ENCODE measurements at places on chromosomes 2 and 18.

DNA sequence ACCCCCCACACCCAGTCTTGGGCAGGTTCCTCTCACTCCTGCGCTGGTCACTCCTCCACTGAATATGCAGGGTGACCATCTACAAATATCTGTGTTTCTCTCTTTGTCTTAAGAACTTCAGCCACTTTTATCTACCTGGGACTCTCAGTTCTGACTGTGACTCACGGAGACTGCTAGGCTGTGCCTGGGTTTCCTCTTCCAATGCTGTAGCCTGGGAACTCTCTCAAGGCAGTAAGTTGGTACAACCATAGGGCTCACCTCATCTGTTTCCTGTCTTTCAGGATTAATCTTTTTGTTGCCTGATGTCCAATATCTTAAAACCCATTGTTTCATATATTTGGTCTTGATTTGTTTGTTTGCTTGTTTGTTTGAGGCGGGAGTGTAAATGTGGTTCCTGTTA, 47.2 kb upstream of the ZNF396 start:
- no peak for DNase-seq

- no peak for DNase-seq
Observed at GRCh38 chr2:211944572-211944971, 594.0 kb downstream of the ERBB4 start.

DNA sequence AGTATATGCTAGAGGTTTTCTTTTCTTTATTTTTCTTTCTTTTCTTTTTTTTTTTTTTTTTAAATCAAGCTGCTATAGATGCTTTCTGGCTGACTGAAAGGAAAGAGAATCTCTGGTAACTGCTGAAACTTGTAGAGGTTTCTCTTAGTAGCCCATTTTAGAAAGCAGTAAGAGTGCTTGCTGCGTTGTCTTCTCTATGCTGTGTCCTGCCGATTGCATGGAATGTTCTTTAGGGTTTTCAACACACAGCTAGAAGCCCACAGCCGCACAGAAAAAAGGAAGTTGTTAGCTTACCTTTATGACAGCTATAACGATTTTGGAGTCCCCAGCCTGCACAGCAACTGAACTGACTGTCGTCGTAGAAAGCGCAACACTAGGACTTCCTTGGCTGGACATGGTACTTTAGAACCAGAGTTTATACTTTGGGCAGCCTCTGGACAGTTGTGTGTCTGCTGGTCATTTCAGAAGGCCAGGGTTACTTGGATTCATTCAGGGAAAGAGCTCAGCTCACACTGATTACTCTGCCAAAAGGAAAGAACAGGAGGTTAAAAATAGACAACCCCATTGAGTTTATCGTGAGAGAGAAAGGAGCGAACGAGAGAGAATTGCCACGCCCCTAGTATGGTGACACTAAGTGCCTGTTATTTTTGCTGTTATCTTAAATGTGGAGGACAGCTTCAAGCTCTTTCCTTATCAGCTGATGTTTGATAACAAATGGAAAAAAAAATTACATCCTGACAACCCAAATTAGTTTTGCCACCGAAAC, at the start of gene CCDC141:
TSS of gene CCDC141 (minus strand) at position 592 of the 766 bp plus-strand sequence. CDS start at position 396, 196 bp downstream.
- no peak for DNase-seq

- DNase-seq, result no peak
Observed at GRCh38 chr2:217710211-217710765, 292.5 kb downstream of the TNS1 start.

DNA sequence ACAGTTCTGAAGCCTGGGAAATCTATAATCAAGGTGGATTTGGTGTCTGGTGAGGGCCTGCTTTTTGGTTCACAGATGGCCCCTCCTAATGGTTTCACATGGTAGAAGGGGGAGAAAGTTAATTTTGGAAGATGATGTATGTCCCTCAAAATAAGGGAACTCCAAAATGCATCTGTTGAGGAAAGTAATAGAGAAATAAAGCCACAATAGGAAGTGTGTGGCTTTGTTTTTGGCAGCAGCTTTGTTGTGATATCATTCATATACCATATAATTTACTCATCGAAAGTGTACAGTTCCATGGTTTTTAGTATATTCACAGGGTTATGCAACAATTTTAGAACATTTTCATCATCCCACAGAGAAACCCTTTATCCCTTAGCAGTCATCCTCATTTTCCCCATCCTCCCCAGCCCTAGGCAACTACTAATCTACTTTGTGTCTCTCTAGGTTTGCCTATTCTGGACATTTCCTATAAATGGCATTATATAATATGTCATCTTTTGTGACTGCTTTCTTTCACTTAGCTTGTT, 274.0 kb upstream of the FAM98A start:
- no peak for DNase-seq

DNA sequence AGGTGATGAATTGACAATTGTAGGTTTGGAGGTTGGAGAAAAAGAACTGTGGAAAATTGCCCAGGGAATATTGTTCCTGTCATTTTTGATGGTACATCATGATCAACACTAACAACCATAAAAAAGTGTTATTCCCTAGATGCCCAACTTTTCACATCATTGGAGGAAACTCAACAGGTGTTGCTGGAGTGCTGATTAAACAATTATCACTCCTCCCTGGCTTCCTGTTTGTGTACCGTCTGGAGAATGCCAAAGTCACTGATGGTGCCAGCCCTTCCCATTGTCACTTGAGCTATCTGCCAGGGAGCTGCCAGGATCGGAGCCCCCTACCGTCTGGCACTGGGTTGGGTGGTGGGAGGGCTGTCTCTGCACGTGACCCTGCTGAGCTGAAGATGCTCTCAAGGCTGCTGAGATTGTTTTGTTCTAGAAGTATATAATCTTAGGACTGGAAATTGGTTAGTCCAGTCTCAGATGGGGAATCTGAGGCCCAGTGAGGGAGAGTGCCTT, 156.9 kb downstream of the PRKCE start:
- no peak for DNase-seq

GRCh38 chr2:230643576-230644291, 68.9 kb upstream of the CAB39 start:
- DNase-seq, result no peak

- DNase-seq, result no peak
Observed at GRCh38 chr2:120845277-120845676, 109.6 kb downstream of the GLI2 start.

- DNase-seq, result no peak
Observed at GRCh38 chr2:59425247-59425646, 1128.2 kb downstream of the BCL11A start.

GRCh38 chr18:80202264-80202998, 44.9 kb downstream of the PARD6G start:
- DNase-seq, result no peak

DNA sequence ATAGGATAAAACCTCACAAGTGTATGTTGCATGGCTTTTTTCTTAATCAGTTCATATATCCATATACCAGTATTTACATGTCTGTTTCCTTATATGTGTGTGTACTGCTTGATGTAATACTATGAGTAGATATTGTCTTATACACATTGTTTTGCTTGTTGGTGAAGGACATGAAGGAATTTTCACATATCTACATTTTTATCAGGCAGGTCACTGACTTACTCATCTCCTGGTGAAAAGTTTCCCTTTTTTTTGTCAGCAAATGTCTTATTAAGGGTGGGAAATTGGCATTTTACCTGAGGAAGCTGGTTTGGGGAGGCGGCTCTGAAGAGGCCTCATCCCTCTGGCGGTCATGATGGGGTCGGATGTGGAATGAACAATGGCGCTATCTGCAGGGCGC, 61.4 kb upstream of the LYPD1 start:
- no peak for DNase-seq

- DNase-seq, result no peak
Observed at GRCh38 chr2:241066893-241067341, 35.2 kb downstream of the MTERF4 start.

DNA sequence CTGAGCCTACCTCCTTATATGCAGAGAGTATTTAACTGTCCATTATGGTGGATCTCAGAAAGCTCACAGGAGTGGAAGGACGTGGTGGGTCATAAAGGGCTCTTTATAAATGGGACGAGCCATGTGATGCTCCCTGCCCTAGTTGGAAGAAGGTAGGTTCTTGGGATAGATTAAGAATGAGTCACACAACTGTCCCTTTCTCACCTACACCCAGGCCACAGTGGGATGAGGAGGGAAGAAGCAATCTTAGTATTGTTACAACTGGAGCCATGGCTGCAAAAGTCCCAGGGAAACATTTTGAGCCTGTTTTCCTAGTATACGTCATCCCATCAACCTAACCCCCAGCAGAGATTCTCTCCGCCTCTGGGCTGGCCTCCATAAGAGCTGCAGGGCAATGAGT, 229.9 kb downstream of the TTC32 start:
- DNase-seq, result no peak

GRCh38 chr2:47310801-47311560, 92.0 kb upstream of the MSH2 start:
- no peak for DNase-seq

DNA sequence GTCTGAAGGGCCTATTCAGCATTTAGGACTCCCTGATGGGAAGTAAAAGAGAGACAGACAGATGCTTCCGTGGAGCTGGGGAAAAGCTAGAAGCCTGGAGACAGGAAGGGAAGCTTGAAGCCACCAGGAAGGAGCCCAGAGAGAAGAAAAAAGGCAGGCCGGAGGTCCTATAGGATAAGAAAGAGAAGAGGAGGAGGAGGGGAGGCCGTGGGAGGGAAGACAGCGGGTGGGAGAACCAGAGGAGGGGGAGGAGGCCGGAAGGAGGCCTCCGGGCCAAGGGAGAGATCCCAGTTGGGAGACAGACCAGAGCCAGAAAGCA, 107.1 kb upstream of the PKDCC start:
- DNase-seq, result no peak

DNA sequence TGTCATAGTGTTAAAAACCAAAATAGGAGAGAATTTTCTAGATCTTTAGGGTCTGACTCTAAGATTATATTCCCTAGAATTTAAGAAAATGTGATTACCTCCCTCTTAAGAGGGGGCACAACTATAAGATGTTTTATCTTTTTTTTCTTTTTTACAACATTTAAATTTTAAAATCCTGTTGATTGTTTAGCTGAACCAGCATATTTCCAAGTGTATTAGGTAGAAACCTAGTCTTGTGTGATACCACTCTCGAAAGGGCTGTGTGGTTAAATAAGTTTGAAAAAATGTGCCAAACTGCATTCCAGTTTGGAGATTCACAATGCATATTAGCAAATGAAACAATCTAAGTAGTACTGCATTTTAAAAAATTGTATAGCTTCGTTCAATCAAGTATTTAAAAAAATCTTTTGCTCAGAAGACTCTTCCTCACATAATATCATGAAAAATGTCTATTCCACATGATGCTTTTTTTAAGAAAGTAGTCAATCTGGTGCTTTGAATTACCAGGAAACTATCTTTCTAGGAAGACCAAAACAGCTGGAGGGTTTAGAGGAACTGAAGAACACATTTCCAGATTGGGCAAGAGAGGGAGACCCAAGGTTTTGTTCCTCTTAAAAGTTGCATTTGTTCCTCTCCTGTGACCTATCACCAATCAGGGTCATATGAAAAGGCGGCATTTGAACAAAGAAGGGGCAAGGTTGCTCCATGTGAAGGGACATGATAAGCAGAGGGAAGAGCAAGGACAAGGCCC, 98.8 kb downstream of the DPP4 start:
- no peak for DNase-seq

DNA sequence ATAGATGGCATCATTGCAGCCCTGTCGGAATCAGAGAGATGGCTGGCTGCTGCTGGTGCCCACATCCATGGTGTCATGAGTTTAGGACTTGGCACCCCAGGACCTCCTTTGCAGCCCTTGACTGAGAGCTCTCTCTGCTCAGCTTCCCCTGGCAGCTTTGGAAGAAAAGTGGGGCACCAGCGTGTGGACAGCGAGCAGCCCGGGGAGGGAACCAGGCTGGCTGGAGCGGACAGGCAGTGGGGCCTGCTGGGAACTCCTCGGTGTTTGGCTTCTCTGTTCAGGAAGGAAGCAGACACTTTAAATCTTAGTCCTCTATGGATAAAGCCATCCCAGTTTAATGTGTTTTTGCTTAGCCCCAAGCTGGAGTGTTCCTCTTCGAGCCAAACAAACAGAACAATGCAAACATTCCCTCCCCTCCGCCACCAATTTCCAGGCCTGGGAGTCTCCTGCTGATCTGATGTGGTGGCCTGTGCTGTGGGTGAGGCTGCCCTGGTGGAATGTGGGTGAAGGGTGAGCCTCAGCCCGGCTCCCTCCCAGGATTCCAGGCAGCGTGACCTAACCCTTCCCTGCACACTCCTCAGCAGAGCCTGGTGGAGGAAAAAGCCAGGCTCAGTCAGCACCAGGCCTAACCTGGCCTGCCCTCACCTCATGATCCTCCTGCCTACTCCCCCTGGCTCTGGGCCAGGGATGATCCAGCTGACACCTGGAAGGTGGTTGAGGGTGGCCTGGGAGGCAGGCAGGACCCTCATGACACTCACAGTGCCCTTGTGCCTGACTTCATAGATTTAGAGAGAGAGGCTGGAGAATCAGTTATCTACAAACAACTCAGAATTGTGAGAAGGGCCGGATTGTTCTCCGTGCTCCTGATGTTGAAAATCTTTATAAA, 21.6 kb upstream of the ITGB6 start:
- no peak for DNase-seq

DNA sequence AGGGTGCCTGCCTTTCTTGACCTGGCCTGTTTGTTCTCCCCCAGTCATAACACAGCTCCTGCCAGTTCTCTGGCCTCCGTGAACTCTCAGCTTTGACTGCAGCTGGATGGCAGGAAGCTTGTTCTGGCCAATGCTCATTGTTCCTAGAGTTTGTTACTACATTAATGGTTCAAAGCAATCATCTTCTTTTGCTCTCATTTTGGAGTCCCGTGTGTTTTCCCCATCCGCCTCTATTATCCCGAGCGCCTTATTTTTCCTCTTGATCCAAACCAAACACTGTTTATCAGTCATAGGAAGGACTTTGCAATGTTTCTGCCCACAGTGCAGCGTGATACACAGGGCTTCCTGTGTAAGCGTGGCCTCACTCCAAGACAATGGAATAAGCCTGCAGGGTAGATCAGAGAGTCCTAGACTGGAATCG, 184.3 kb upstream of the APCDD1 start:
- no peak for DNase-seq

- DNase-seq, result no peak
Observed at GRCh38 chr2:163417596-163418337, 318.0 kb downstream of the FIGN start.

DNA sequence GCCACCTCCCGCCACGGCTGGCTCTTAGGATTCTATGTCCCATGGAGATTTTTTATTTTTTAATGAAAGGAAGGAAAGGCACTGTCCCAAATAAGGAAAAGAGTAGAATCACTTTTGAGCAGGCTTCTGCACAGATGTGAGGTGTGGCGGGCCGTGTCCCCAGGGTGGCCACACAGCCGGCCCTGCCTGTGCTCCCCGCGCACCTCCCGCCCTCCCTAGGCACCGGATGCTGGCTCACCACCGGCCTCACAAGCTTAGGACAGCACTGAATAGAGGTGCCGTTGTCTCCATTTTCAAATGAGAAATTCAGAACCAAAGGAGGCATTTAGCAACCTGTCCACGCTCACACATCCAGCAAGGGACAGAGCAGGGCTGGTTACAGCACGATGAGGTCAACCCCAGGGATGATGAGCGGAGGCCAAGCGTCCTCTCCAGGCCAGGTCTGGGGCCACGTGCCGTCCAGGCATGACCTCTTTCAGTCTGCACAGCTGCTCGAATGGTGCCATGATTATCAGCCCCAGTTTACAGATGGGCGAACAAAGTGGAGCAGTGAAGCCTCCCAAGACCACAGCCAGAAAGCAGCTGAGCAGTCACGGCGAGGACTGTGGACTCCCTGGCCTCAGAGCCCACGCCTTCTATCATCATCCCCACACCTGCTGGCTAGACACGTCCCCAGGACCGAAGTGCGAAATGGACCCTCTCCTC, 20.7 kb upstream of the TEX51 start:
- no peak for DNase-seq

Measured in activated CD8-positive, alpha-beta memory T cell treated with anti-CD3 and anti-CD28 coated beads for 48 hours (primary cell).